ENCODE measurements at places on chromosomes 7 and 10.

DNA sequence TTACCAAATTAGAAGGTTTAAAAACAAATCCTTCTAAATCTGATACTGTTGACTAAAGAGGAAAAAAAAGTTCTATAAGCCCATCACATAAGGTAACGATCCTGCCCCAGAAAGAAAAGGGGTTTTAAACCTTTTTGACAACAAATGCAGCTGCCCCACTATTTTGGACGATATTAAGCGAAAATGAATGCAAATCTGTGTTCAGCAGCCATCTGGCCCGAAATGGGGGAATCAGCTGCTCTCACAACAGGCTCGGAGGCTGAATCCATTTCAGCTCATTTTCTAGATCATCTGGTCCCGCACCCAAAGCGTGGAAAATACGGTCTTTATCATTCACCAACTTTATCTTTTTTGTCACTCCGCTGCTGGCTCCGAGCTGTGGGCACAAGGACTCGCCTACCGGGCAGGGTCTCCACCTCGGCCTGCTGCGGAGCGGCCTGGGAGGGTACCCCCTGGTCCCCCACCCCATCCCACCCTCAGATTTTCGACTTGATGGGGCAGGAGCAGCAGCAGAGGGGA, 2.4 kb upstream of the EBF3 start:
- DNase-seq: no peak

- no peak for DNase-seq
Observed at GRCh38 chr10:48451969-48452878, 145.7 kb downstream of the MAPK8 start.

DNA sequence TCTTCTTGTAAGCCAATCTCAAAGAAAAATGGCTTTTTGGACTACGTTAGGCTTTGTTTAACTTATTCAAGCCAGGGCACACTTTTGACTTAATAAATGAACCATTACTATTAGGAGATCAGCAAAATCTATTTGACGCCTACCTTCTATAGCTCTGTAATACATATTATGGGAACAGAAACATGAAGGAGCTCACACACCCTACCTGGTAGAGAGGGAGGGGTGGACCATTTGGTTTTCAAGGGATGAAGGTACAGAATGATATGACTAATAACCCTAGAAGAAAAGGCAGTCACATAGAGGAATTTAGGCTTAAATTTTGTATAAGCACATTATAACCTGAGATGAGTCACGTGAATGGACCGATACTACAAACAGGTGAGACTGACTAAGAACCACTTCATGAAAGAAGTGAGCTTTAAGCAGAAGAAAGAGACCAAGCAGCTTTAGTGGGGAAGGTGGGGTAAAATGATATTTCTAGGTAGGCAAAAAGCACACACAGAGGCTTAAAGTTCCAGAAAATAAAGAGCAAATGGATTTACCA, 106.8 kb upstream of the CTTNBP2 start:
- no peak for DNase-seq

GRCh38 chr7:137920637-137921399, 74.0 kb upstream of the DGKI start:
- no peak for DNase-seq

GRCh38 chr10:5976512-5977470, 552 bp downstream of the IL15RA start:
- peak; percentile 18 for DNase-seq

DNA sequence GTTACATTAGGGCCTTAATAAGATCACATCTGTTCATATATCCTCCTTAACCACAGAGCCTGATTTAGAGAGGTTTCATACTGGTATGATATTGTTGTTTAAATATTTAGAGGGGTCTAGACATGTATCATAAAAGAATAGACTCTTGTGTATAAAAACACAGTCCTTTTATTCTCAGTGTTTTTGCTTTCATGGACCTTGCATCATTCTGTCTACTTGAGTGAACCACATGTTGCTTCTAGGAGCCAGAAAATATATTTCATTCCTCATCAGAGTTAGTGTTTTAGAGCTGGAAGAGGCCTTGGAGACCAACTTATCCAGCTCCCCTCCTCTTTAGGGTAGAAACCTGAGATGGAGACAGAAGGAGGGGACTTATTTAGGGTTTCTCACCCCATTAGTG, 312.8 kb downstream of the LRMDA start:
- no peak for DNase-seq

- no peak for DNase-seq
Observed at GRCh38 chr10:102460836-102461186, 9.5 kb upstream of the C10orf95 start.

DNA sequence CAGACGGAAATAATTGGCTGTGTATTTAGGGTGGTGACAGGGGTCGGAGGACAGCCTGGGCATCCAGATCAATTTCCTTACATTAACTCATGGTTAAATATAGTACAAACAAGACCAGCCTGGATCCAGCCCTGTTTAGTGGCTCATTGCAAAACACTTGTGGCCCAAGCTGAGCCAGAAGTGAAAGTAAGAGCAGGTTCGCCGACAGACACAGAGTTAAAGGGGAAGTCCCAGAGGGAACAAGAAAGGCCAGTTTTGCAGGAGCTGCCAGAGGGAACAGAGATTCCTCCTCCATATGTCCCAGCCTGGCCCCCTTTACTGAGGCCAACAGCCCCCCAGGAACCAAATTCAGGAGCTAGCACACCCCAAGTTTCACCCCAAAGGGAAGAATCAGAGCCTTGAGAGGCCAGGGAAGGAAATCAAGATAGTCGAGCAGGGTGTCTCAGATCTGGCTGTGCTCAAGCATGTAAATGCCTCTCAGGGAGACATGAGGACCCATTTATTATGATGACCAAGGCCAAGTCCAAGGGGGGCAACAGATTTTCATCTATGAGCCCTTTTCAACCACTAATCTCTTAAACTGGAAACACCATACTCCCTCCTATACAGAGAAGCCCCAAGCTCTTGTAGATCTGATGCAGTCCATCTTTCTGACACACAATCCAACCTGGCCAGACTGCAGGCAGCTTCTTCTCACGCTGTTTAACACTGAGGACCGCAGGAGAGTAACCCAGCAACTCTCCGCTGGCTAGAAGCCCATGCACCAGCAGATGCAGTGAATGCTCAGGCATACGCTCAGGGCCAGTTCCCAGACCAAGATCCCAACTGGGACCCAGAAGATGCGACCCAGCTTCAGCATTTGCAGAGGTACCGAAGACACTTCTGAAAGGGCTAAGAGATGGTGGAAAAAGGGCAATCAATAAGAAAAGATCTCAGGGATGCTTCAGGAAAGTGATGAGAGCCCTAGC, 15.9 kb upstream of the ADCK2 start:
- no peak for DNase-seq

DNA sequence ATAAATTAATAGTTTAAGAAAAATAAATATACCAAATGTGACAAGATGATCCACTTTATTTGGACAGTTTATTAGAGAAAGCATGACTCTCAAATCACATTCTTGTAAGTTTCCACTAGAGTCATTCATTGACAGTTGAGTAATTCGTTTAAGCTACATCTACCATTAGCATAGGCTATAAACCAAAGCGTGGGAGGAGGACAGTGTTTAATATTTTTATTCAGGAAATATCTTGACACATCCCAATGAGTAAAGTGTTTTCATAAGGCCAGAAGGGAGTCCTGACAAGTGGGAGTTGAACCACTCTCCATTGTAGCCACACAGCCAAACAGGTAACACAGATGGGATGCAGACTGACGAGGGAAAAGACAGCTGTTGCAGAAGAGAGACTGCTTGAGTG, 386.5 kb upstream of the SEMA3D start:
- no peak for DNase-seq

DNA sequence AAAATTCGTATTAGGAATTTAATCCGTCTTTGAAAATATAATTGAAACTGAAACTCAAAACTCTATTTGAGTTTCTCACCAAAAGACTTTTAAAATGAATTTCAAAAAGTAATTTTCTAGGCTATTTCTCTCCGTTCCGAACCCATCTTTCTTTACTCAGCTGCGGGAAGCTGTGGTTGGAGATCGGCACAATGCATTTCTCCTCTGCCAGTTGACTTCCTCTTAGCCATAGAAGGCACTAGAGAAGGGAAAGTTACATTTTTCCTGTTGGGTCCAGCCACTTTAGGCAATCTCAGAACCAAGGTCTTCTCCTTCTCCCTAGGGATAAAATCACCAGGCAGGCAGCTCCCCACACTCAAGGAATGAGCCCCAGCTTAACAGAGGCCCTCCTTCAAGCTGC, 133.6 kb upstream of the COL1A2 start:
- no peak for DNase-seq

- no peak for DNase-seq
Observed at GRCh38 chr10:75592791-75593643, 161.6 kb downstream of the LRMDA start.

- DNase-seq: no peak
Observed at GRCh38 chr7:19066170-19066569, 51.3 kb downstream of the TWIST1 start.

DNA sequence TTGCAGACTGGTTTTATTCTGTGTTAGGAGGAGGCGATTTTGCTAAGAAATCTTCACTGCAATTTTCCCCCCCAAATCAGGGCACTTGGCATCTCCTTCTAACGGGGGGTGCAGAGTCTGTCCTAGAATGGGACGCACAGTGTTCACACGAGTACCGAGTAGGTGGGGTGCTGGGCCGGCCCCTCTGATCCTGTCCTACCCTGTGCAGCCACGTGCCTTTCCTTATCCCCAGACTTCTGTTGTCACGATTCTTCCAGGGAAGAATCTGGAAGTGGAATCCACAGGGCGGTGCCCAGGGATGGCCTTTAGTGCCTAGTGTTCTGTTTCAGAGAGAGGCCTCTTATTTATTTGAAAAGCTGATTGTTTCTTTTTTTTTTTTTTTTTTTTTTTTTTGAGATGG, 16.4 kb downstream of the CUX1 start:
- no peak for DNase-seq

DNA sequence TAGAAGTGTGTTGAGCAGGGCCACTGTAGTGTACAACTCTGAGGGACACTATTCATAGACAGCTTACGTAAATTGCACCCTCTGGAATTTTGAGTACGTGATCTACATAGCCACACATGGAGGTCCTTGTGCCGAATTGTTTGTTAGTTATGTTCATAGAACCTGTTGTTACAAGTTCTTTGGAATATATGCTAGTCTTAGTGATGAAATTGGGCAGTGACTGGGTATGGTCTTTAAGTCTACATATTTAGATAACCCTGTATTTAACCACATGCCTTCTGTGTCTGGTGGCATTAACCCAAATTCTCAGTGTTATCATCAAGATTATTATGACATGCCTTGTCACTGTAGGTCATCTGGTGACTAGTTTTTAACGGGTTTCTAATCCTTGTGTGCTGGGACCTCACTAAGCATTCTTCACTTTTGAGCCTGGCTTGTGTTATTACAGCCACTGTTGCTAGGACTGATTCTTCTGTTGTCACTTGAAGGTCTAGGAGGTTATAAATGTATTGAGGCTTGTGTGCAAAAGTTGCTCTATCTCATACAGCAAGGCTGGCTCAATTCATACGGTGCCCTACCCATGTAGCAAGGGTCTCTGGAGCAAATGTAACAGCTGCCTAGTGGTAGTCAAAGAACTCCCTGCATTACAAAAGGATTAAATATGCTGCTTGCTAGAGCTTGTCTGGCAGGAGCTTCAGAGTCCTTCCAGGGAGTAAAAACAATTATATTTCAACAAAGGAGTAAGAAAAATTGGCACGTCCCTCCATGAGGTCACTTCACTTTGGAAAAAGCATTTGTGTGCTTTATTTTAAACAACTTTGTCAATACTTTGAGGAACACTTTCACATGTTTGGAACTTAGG, 65.4 kb downstream of the CDK14 start:
- DNase-seq: no peak

DNA sequence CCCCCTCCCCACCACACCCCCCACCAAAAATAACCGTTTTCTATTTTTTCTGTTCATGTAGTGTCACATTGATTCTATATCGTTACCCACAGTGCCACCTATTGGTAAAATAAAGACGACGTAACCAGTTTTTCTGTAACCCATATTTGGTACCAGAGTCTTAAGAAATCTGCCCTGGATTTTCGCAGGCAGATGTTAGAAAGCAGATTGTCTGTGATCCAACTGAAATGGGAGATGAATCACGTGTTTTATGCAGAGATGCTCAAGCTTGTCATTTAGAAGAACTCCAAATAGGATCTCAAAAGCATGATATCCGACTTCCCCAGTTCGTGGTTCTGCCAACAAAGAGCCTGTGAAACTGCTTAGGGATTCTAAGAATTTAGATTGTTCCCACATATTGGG, 261.1 kb upstream of the CSTF2T start:
- DNase-seq: no peak

DNA sequence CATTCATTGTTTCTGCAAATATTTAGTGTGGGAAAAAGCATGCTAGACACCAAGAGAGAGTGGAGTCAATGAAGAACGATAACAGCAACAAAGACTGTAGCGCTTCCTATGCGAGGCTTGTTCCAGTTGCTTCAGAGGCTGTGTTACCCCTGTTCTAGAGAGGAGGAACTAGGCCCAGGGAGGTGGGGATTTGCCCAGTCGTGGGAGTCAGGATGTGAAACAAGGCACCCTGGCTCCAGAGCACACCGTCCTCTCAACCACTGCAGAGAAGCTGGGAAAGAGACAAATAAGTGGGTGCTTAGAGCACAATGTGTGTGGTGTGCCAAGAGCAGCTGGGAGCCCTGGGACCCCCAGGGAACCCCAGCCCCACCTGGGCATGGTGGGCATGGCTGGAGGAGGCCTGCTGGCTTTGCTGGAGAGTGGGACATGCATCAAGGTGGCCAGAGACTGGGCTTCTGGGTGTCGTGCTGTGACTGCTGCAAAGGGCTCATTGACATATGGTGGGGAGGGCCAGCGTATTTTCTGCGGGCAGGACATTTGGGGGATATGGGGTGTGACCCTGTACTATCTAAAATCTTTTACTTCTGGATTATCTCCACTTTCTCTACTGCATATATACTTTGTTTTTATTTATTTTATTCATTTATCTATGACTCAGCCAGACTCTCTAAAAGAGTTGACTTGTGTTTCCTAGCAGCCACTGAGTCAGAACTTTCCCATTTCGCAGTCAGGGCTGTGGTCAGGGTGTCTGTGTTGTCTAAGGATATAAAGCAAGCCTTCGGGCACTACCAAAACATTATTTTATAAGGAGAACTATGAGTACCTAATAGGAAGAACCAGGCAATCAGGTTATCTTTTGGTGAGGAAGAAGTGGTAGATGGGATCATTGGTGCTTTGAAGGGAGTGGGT, 95.4 kb downstream of the TCF7L2 start:
- no peak for DNase-seq

Data from T-helper 9 cell (primary cell).